Natural killer cell (primary cell): ENCODE measurements at places on chromosomes 12 and 14.

GRCh38 chr14:103871596-103872480 is 24.5 kb upstream of the PPP1R13B start:
- DNase-seq = peak; percentile 47

DNA sequence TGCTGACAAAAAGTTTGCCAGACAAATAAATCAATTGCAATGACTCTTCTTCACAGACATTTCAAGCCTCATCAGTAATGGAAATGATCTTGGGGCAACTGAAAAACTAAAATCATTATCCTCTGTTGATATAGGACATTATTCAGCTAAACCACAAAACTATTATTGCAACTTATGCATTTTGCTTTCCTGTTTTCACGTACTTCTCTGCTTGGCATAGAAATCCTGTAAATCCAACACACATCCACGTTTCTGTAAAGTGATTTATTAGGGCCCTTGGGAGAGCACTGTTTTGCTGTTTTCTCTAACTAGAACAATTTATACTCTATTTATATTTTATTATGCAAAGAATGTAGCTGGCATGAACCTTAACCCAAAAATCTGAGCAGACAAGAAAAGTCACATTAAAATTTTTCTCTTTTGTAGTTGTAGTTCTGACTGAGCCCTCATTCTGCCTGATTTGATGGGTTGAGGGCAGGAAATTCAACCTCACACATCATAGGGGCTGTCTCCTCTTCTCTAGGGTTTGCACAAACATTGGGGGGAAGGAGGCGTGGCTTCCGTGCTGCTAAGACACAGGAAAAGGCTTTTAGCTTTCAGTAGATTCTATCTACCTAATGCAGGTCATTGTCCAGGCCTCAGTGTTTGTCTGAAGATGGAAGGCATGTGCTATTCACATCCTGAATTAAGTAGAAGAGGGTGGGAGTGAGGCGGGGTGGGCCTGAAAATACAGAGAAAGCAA is 11.5 kb upstream of the NUP107 start:
- DNase-seq = peak; percentile 89

- DNase-seq = no peak
Measured at GRCh38 chr14:73794146-73794545, 57.5 kb upstream of the PTGR2 start.

- no peak for DNase-seq
Measured at GRCh38 chr12:13074396-13075117, 28.9 kb downstream of the GSG1 start.

DNA sequence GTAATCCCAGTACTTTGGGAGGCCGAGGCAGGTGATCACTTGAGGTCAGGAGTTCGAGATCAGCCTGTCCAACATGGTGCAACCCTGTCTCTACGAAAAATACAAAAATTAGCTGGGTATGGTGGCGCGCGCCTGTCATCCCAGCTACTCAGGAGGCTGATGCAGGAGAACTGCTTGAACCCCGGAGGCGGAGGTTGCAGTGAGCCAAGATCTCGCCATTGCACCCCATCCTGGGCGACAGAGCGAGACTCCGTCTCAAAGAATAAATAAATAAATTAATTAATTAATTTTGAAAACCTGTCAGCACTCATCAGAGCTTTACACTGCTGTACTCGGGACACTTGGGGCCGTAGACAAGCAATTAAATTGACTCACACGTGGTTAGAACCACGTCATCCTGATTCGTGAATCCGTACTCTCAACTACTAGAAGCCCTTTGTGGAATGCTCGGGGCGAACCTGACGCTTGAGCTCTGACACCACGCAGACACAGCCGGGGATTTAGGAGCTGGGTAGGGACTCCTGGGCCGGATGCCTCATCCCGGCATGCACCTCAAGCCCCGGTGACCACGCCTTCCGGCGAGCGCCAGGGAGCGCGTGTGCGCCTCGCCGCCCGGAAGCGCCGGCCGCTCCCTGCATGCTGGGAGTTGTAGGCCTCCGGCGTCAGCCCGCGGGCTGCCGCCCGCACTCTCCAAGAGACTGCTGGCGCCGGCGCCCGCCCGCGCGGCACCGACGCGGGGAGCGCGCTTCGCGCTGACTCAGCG is at the start of gene XPOT:
Gene XPOT (plus strand): TSS at position 686 of the 763 bp plus-strand sequence. CDS start 5,644 bp downstream, outside the sequence.
- peak; percentile 98 for DNase-seq

DNA sequence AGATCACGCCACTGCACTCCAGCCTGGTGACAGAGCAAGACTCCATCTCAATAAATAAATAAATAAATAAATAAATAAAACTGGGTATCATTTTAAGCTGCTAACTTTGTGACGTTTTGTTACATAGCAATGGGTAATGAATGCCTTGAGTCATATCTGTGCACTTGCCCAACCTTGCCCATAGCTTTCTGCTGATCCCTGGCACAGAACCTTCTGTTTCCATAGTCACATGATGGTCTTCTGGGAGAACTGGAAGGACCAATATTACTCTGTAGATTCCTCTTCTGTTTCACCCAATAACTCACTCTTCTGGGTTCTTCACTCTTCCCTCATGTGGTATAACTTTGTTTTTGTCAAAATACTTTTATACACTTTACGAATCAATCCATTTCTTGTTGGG is 140.8 kb downstream of the SCARB1 start:
- no peak for DNase-seq

DNA sequence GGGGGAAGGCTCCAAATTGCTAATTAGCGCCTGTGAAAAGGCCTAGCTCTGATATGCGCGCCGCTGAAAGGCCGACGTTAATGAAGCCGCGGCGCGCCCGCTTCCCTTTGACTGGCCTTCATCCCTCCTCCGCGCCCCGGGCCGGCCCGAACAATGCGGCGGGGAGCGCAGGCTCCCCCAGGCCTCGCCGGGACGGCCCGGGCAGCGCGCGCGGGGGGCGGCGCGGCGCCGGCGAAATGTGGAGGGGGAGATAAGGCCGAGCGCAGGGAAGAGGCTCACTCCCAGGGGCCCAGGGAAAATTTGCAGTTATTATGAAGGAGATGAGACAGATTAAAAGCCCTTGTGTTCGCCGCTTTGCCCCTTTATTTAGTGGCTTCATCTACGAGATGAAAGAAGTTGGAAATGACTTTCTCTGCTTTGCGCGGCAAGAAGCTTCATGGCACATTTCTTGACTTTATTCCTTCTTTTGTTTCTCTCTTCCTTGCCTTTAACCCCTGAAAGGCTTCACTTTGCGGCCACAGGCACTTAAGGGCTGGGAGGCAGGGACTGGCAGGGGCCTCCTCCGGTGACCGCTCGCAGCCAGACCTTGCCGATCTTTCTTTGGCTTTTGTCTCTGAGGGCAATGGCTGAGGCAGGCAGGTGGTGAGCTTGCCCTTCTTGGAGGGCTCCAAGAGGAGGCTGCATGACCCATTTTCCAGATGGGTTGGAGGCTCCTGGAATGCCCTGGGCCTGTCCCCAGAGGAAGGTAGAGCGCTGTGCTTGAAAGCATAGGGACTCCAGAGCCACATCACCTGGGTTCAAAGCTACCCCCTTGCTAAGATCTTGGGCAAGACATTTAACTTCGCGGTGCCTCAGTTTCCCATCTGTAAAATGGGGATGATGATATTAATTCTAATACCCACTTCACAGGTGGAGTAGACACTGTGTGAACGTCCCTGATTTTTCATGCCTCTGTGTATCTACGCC is 12.7 kb upstream of the GPATCH2L start:
- no peak for DNase-seq
